ENCODE measurements at places on chromosomes 1 and 21.

DNA sequence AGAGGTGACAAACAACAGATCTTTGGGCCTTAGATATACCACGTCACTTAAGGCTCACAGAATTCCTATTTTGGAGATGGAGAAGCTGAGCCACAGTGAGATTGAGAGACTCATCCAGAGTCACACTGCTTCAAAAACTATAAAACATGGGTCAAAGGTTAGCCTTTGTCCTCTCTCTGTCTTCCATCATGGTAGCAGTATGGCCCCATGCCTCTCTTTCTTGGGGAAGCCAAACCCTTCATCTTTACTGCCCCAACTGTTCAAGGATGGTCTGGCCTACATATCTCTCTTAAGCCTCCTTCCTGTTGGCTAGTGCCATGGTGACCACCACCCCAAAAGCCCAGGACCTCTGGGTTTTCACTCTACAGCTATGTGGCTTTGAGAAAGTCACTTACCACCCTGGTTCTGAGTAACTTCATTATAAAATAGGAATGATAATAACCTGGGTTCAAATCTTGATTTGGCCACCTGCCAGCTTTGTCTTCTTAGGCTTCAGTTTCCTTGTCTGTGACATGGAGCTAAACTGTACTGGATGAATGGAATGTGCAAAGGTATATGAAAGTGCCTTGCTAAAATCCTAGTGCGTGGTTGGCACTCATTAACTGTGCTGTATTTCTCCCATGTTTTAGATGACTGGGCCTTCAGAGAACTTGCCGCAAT lies 85.9 kb upstream of the JUN start:
- DNase-seq = no peak

DNA sequence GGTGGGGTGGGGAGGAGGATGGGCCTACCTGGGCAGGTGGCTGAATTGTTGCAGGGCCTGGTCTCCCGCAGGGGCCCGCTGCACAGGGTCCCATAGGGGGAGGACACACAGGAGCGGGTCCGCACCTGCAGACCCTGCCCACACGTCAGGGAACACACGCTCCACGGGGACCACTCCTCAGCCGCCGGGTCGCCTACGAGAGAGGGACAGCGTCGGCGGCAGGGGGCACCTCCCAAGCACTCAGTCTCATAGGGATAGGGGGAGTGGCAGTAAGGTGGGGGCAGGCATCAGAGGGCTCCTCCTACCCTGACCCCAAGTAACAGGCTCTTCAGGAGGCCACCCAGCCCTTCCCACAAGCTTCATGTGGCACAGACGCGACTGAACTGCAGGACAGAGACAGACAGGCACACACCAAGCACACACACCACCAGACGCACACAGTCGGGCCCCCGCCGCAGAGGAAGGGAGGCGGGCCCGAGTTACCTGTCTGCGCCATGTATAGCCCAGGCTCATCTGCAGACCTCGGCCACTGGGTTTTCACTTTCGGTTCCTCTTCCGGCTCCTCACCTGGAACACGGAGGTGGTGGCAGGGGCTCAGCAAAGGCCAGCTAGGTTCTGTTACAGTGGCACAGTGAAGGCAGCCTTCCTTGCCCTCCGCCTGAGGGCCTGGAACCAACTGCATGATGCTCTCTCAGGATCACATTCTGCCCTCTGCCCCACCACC lies 19.8 kb downstream of the ADGRB2 start:
- no peak for DNase-seq

DNA sequence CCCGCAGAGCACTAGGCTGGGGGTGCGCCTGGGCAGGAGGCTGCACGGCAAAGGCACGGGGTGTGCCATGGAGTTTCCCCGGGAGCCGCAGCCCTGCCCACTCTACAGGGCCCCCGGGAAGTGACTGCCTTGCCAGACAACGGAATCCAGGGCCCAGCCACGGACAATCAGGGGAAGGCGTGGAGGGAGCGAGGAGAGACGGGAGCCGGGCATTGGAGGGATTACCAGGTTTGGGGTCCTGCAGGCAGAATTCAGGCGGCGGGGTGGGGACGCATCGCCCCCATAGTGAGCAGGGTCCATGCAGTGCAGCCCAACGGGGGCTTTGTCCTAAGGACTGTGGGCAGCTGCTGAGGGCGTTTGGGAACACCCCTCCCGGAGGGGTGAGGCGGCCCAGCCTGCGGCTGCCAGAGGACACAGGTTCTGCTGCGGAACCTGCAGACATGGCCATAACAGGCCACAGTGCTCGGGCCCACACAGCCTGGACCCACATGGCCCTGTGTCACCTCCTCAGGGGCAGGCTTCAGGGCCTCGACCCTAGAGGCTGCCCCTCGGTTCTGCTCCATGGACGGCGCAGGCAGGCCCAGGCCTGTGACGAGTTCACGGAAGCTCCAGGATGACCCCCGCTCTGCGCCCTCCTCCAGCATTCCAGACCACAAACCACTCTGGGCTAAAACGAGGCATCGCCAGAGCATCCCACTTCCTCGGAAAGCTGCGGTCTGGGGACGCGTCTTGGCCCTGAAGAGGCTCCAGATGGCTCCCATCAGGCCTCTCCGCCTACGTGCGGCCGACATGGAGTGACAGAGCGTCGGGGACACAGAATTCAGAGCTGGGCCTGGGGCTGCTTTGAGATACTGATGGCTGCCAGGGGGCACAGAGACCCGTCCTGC lies 54.5 kb downstream of the COL6A1 start:
- DNase-seq = no peak

DNA sequence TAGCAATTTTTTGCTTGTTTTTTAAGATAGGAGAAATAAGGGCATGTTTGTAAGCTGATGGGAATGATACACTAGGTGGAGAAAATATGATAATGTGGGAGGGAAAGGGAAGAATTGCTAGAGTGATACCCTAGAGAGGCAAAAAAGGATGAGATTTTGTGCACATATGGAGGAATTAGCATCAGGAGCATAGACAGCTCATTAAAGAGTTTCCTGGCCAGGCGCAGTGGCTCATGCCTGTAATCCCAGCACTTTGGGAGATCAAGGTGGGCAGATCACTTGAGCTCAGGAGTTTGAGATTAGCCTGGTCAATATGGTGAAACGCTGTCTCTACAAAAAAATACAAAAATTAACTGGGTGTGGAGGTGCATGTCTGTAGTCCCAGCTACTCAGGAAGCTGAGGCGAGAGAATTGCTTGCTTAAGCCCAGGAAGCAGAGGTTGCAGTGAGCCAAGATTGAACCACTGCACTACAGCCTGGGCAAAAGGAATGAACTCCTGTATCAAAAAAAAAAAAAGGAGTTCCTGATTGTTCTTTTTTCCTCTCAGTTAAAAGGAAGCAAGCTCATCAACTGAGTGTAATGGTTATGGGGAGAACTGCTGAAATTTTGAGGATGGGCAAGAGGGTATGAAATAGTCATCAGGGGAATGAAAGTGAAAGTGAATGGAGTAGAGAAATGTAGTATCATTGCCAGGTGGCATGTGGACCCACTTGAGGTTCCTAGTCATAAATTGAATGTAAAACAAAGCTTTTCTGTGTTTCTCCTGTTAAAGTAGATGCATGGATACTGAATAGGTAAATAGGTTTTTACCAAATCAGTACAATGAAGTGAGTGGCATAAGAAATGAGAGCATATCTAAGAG lies 35.5 kb downstream of the SH3GLB1 start:
- peak; percentile 52 for DNase-seq

- DNase-seq = no peak
Measured at GRCh38 chr1:156497743-156498431, 2.7 kb downstream of the MEF2D start.

DNA sequence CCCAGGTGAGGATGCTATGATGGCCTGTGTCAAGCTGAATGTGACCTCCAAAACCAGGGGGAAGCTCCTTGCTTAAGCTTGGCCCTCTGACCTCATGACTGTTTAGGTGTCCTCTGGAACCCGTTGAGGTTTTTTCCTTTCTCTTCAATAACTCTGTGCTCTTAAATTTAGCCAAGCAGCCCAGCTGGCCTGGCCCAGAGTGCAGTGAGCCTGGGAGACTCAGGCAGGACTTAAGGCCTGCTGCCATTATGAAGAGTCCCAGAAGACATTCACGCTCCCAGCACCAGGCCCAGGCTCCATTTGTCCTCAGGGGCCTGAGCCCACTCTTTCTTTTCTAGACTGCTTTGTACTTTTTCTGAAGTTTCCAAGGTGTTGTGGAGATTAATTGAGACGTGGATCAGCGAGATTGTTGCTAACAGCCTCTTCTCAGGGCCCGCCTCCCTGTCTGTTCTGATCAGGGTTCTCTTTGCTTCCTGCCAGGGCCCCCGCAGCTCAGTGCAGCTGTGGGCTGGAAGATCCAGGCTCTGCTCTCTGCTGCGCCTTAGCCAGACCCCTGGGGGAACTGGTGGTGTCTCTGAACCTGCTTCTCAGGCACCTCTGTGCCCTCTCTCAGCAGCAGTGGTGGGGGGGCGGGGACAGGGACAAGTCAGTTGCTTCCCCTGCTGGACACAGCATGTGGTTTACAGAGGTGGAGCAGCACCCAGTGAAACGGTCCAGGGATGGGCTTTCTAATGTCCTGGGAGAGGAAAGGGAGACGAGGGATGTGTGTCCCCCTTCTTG lies 124.2 kb downstream of the GRIK3 start:
- no peak for DNase-seq

DNA sequence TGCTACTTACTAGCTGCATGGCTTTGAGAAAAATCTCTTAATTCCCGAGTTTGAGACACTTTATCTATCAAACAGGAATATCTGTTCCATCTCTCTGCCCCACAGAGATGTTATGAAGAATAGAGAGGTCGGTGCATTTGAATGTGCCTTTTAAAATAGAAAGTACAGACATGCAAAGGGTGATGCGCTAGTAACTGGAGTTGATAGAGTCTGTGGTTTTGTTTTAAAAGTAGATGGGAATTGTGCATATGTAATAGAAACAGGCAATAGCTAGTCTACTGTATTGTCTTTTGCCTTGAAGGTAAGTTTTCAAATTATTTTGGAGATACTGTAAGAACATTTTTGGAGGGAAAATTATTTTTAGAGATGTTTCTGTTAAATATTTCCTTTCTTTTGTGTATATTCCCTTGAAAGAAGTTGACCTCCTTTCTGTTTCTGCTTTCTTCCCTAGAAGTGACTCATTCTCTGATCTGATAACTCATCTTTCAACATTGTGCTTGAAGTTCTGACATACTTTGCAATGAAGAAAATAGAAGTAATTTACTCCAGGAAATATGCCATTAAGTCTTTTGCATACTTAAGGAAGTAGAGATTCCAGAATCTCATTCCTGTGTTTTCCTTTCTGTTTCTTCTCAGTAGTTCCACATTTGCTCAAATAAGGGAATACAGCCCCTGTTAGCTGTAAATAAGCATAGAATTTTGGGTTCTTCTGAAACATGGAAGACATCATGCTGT lies 151.6 kb downstream of the SDCCAG8 start:
- no peak for DNase-seq

- no peak for DNase-seq
Measured at GRCh38 chr1:226820941-226821718, 49.3 kb upstream of the PSEN2 start.

- no peak for DNase-seq
Measured at GRCh38 chr1:207867136-207868109, 43.5 kb downstream of the CD34 start.

GRCh38 chr1:29230204-29230552 lies 556 bp downstream of the MECR start:
- no peak for DNase-seq

DNA sequence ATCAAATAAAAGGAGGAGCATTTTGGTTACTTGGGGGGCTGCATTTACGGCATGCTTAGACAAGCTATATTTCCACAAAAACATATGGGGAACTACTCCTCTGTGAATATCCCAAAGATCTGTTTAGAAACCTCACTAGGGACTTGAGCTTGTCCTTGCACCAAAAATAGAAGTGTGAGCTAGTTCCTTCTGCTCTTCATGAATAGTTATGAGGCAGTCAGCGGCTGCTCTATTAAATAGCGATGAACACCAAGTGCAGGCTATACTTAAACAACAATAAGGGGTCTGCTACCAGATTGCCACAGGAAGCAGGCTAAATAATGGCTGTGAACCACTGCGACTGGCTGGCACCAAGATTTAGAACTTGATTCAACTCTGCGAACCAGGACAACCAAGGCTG lies 190.1 kb downstream of the PCP4 start:
- DNase-seq = no peak

DNA sequence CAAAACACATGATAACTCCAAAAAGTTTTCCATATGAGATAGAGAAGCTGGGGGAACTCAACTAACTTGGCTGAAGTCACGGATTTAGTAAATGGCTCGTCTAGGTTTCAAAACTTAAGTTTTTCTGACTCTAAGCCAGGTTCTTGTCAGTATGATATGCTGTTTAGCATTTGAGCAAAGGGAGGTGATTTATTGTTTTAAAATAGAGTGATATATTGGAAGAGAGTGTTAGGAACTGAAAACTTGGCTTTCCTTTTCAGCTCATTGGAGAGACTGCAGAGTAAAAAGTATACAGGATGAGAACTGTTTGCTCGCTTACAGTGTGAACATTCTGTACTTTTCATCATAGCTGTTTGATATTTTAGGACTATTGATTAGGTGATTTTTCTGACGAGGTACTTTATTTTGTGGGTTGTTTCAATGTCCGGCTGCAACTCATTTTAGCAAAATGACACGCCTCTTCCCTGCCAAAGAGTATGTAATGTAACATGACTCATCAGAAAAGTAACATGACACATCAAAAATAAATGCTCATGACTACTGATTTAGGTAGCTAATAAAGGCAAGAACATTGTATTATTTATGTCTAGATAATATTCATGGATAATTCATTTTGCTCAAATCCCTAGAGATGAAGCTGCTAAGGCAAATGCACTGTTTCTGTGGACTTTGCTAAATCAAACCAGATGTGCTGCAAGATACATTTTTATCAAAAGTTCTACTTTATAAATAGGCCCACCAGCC lies 355.1 kb downstream of the GPATCH2 start:
- DNase-seq = no peak

DNA sequence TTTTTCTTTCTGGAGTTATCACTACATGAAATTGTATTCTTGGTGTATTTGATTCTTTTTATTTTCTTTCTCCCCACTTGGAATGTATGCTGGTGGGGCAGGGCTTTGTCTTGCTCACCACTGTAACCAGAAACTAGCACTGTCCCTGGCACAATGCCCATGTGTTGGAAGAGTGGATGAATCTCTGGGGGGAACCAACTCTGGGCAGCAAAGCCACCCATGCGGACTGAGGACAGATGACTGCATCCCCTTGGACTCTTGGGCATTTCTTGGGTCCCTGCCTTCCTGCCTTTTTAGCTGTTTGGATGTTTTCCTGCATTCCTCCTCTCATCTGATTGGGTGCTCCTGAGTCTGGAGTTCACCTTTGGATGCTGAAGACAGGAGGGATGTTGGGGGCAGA lies 6.1 kb downstream of the CYP4B1 start:
- no peak for DNase-seq

- no peak for DNase-seq
Measured at GRCh38 chr1:110719908-110720307, 45.2 kb upstream of the KCNA3 start.

- DNase-seq = peak; percentile 42
Measured at GRCh38 chr1:21217812-21218596, 41.3 kb upstream of the EIF4G3 start.

- DNase-seq = peak; percentile 49
Measured at GRCh38 chr1:63112155-63112900, 210.0 kb upstream of the FOXD3 start.

- peak; percentile 6 for DNase-seq
Measured at GRCh38 chr1:67652800-67653199, 32.2 kb upstream of the GADD45A start.
